Stimulated activated CD4-positive, alpha-beta T cell treated with anti-CD3 and anti-CD28 coated beads, Interleukin-1b, Interleukin-23, amount 100 ng/mL, for 24 hours (primary cell): ENCODE measurements at places on chromosomes 1 and 21.

GRCh38 chr21:20652846-20653245 lies 345.4 kb upstream of the NCAM2 start:
- DNase-seq: no peak

GRCh38 chr1:9242338-9242969 lies 7.9 kb downstream of the H6PD start:
- DNase-seq: no peak

DNA sequence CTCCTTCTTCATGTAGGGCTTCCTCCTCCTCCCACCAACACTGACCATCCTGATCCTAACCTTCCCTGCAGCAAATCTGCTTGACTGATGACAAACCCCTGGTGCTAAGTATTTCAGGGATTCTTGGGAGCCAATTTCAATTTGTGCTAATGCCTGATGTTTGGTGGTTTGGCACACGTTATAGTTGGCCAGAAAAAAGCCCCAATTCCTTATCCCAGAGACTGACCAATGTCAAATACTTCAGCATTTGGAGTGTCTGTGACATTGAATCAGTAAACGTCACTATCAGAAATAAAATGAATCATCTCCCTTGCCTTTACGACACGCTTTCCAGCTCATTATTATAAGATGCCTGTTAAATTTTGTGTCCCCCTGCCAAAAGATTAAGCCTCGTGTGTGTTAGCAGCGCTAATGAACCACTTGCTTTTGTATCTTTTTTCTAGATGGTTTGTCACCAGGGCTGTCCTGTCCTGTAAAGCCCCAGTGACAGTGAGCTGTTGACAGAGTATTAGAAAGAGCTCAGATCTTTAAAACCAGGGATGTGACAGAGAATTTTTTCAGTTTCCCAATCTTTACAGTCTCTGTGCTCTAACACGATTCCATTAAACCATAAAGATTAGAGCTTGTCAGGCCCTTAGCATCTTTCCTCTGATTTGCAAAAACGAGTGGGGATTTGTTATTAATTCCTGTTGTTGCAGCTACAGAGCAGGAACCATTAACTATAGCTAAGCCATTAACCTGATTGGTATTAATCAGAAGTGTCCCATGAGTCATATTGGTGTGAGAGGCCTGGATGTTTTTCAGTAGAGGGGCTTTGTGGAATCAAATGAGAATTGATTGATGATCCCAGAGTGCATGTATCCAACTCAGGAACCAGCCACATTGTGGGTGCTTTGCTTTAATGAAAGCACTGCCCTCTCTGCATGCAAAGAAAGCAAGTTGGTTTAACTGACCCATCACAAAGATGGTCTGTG lies 665.1 kb upstream of the PLXNA2 start:
- no peak for DNase-seq

- no peak for DNase-seq
Measured at GRCh38 chr1:999725-1000356, at the start of gene HES4. HES4 (minus strand) TSS chr1:1000097; CDS start chr1:999973, 124 bp downstream.

DNA sequence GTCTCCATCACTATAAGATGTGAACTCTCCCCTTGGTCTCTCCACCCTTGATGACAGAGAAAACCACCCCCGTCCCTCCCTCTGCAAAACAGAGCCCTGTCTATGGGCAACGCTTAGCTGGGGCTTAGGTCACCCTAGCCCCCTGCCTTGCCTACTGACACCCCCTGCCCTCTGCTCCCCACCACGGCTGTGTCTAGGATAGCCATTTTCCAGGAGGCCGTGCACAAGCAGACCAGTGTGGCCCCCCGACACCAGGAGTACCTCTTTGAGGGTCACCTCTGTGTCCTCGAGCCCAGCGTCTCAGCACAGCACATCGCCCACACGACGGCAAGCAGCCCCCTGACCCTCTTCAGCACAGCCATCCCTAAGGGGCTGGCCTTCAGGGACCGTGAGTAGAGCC lies 8.5 kb downstream of the IKBKE start:
- no peak for DNase-seq

- DNase-seq: no peak
Measured at GRCh38 chr1:6688001-6688400, 13.6 kb downstream of the DNAJC11 start.

DNA sequence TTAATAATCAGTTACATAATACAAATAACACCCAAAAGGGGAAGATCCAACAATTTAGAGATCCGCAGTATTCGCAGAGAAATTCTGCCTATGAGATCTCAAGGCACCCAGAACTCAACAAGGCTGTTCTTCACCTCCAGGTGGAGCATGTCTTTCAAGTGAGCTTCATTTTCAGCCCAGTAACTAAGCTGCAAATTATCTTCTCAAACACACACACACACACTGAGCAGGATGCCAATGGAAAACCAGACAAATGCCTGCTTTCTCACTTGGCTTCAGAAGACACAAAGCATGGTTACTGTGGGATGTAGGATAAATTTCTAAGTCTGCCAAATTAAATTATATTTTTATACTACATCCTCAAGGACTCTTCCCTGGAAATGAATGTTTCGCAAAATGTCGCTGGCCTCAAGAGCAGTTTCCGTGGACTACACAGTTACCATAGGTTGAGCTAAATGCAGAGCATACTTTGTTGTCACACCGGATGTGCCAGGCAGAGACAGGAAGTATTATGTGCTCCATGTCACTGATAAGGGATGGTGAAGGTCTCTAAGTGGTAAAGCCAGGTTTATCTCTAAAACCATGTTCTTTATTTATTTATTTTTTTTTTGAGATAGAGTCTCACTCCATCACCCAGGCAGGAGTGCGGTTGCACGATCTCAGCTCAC lies 30.3 kb downstream of the UBR4 start:
- DNase-seq: no peak
